ENCODE measurements at places on chromosomes 1 and 21.

GRCh38 chr1:243286409-243287122 lies 30.7 kb downstream of the SDCCAG8 start:
- no peak for DNase-seq

- DNase-seq: no peak
These were observed 28.6 kb downstream of the LRIG2 start for GRCh38 chr1:113101588-113101987.

GRCh38 chr1:223403184-223403815 lies 10.1 kb downstream of the CCDC185 start:
- no peak for DNase-seq

GRCh38 chr1:100400404-100400803 lies 48.1 kb downstream of the CDC14A start:
- no peak for DNase-seq

DNA sequence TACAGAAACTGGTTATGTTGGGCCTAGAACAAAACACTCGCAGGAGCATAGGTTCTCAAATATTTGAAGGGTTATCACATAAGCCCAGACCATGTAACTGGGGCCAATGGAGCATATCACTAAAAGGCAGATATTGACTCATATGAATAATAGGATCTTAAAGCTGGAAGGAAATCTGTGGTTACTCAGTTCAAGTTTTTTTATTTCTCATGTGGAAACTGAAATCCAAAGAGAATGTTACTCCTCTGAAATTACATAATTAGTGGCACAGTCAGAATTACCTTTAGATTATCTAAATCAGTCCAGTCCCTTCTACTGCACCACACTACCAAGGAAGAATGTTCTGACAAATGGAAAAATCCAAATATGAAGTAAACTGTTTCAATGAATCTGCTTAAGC lies 12.0 kb downstream of the SLAMF8 start:
- no peak for DNase-seq

DNA sequence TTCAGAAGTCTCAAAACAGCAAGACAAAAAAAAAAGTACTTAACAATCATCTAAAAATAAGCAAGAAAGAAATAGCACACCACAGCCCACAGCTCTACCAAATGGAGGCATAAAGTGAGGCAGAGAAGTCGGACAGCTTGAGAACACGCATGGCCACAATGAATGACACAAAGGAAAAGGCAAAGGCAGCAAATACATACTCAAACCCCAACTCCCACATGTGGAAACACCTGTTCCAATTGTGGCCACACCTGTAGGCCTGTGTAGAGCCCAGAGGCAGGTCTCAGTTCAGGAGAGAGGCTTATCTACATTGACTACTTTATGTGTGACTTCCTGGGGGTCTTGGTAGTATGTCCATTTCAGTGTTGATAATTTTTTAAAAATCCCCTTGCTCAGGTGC lies 543.5 kb downstream of the LMO4 start:
- DNase-seq: no peak

GRCh38 chr1:45815667-45816458 lies 12.5 kb downstream of the MAST2 start:
- DNase-seq: no peak

- DNase-seq: no peak
These were observed 548 bp upstream of the CDC20 start for GRCh38 chr1:43358121-43358745.

DNA sequence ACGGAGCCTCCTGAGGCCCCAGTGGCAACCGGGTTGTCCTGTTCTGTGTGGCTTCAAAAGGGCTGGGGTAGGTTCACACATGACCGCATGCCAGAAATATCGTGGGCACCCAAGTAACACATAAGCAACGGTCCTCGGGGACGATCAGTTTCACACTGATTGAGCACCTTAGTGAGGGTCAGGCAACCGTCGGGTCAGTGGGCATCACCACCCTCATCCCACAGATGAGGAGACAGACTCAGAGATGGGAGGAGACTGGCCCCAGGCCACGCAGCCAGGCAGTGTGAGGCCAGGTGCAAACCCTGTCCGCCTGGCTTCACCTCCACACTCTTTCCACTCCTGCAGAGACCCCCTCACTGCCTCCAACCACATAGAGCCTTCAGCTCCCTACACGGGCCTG lies 309.8 kb downstream of the MATN1 start:
- DNase-seq: no peak

GRCh38 chr21:34313116-34313515 lies 50.7 kb upstream of the KCNE2 start:
- no peak for DNase-seq

DNA sequence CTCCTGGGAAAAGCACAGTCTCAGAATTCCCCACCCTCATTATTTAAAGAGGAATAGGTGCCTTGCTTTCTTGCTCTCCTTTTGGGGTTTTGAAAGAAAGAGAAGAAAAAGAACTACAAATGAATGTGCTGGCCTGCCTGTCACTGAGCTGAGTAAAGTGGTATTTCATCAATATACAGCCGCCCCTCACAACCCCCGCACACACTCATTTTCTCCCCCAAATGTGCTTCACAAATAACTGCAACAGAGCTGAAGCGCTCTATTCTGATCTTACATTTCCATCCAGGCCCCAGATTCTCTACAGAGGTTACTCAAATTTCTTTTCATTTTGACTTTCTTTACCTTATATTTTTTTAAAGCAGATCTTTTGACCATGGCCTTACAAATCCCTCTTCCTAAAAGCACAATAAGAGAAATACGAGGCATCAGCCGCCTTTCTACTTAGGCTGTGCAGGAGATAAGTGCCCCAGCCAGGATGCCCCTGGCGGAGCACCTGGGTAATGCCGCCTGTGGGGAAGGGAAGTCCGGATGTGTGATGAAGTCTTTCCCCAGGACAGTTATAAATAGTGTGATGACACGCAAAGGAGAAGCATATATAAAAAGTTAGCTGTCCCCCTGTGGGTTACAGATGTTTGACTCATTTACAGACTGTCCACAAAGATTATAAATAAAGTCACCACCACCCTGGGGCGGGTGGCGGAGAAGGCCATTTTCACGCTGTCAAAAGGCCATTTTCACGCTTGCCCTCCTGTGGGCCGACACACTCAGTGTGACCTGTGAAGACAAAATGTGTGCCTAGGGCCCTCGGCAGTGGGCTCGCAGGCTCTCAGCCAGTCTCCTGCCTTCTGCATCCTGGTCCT lies 6.5 kb downstream of the KCNN3 start:
- no peak for DNase-seq

- no peak for DNase-seq
These were observed 41.1 kb upstream of the RPL11 start for GRCh38 chr1:23650344-23650990.

- no peak for DNase-seq
These were observed 5.0 kb upstream of the EEIG2 start for GRCh38 chr1:108554682-108555427.

GRCh38 chr1:211938561-211938997 lies 96.8 kb downstream of the INTS7 start:
- DNase-seq: no peak

DNA sequence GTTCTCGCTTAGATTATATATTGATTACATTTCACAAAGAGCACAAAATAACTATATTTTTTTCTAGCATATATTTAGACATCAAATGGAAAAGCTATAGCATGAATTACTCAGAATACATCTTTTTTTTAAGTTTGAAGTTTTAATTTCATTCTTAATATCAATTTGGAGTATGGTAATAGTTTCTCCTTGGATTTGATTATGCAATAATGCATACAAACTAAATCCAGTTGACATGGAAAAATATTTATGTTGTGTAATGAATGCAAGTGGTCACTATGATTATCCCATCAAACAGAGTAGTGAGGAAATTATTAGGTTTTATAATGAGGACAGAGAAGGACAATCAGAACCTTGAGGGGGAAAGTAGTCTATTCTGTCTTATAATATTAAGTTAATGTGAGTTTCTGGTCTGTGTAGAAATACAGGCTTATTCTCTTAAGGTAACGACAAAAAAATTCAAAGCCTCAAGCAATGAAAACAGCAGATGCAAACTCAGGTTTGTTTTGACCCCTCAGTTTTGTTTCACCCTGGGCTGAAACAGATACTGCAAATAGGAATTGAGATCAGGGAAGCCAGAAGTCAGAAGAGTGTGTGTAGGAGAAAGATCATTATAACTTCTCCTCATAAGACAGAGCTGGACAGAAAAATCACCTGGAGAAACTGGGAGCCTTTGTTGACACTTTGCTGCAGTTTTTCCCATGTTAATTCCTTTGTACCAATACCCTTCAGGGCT lies 23.7 kb downstream of the LRRC8B start:
- no peak for DNase-seq

DNA sequence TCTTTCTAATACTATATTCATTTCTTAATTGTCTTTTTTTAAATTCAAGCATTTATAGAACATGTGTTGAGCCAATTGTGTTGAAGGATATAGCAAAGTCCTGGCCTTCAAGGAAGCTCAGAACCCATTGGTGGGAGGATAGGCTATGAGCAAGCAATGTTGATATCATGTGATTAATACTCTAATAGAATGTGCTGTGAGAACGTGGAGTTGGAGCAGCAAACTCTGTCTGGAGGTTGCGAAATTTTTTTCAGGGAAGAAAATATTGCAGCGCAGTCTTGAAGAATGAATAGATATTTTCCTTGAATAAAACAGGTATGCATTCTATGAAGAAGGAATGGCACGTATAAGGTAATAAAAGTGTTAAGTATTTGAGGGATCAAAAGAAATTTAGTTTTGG lies 229.2 kb upstream of the KCNK2 start:
- no peak for DNase-seq

DNA sequence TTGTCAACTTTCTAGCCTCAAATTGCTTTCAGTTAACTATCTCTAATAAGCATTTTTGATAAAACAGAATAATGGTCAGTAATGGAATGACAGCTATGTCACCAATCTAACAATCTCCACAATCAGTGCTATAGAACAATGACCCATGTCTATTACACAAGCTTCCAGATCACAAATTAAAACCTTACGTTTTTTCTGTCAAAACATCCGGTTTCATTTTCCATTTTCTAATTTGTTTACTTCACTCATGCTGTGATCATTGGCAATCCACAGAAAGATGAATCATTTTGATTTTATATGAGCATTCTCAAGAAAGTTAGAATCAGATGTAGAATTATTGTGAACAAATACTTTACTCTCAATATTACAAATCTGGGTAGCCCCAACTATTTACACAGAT lies 80.3 kb downstream of the KCNT2 start:
- DNase-seq: peak; percentile 15

DNA sequence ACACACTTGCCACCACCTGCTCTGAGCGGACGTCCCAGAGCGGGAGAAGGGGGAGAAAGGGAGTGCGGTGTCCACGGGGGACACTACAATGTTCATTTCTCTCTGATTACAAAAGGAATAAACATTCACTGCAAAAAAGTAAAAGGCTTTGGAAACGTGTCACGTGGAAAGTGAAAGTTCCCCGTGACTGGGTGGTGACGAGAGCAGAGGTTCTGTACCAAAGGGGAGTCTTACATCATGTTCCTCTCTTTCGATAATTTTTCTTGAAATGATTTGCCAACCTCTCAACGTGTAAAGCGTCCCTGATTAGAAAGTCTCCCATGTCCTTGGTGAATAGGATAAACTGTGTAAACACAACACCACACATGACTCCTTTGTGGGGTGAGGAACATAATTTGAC lies 22.0 kb upstream of the PRDM15 start:
- DNase-seq: no peak

DNA sequence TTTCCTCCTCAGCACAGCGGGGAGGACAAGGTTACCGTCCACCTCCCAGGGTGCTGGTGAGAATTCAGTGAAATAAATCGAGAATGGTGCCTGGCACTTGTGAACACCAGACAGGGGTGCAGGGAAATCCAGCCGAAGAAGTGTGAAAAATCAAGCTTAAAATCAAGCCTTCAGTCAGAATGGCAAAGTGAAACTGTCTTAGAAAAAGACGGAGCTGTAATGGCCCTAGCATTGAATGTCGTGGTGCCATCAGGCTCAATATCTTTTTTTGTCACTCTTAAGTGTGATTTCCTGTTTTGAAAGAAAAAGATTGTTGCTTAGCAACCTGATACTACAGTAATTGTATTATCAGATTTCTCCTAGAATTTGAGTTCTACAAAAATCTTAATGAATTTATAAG lies 22.1 kb downstream of the EDARADD start:
- DNase-seq: no peak

GRCh38 chr1:22844621-22845020 lies 128.0 kb downstream of the LACTBL1 start:
- DNase-seq: no peak

All from GM04504 (cell line).